ENCODE measurements at places on chromosomes 6 and 20.

DNA sequence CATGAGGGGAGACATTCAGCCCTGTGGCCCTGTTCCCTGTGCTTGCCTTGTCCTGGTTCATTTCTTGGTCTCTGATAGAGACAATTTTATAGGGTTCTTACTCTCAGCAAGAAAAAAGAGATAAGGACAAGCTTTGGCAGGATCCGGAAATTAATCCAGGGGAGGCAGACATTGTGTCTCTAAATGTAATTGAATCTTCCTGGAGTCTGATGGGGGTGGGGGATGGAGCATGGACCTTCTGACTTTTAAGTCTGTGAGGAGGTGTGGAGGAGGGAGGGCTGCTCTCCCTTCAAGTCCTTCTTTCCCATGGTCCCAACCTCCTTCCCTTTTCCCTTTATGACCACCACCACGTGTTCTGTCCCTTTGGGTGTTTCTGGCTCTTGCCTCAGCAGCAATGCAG, 512.7 kb downstream of the DHX35 start:
- no peak for DNase-seq

- no peak for DNase-seq
Observed at GRCh38 chr6:160348223-160349019, at the start of gene SLC22A3. Gene SLC22A3 (plus strand): TSS chr6:160348378. CDS start chr6:160348420, 42 bp downstream.

- DNase-seq = no peak
Observed at GRCh38 chr6:40313582-40313981, 273.6 kb downstream of the LRFN2 start.

- no peak for DNase-seq
Observed at GRCh38 chr6:135257631-135258405, 76.7 kb downstream of the MYB start.

- peak; percentile 43 for DNase-seq
Observed at GRCh38 chr6:3579652-3580175, 122.9 kb upstream of the SLC22A23 start.

- DNase-seq = no peak
Observed at GRCh38 chr6:85983032-85983659, 340.5 kb upstream of the SYNCRIP start.

GRCh38 chr6:142706210-142706609, 238.8 kb downstream of the HIVEP2 start:
- no peak for DNase-seq

DNA sequence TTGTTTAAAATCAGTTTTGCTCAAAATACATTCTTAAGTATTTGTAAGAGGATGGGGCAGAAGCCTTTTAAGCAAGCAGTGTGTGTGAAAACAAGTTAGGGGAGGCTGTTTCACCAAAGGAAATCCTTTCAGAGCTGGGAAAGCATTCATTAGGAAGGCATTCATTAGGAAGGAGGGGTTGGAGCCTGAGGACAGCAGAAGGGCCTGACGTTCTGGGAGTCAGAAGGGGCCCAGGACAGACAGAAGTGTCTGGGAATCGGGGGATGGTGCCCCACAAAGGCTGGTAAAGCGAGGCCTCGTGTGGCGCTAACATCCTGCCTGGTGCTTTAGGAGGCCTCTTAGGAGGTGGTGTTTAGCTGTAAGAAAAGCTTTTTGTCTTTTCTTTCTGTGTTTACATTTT, 80.6 kb upstream of the NXT1 start:
- no peak for DNase-seq

GRCh38 chr6:25486550-25486949, 165.5 kb upstream of the SCGN start:
- DNase-seq = no peak

DNA sequence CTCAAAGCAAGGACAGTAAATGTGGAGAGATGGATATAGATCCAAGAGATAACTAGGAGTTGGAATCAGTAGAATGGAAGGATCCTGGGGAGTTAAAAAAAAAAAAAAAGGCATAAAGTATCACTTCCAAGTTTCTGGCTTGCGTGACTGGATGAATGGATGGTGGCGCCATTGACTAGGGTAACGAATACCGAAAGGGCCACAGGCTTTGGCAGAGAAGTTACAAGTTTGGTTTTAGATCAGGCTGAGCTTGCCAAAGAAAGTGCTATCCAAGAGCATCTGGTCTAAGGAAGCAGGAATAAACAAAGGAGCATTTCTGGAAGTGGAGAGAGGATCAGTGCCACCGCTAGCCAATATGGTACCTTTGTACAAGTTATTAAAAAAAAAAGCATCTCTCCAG, 17.5 kb downstream of the L3MBTL1 start:
- DNase-seq = no peak

GRCh38 chr6:77371748-77372147, 91.5 kb downstream of the HTR1B start:
- no peak for DNase-seq

DNA sequence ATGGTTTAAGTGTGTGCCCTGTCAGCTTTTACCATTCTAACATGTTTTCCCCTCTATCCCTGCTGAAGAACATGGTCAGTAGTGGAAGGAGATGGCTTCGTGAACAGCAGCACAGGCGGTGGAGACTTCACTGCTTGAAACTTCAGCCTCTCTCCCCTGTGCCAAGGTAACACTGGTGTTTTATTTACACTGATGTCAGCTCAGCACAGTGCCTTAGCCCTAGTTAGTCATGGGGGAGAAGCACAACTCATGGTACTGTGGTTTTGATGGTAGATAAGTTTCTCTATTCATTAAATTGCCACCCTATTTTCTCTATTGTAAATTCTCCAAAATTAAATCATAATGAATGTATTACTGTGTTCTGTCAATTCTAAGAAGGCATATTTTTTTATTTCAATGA, 56.6 kb downstream of the MTHFD1L start:
- DNase-seq = no peak

GRCh38 chr20:50464026-50464724, 46.0 kb upstream of the PTPN1 start:
- peak; percentile 88 for DNase-seq

- no peak for DNase-seq
Observed at GRCh38 chr6:44266347-44266746, 996 bp upstream of the NFKBIE start.

- DNase-seq = no peak
Observed at GRCh38 chr6:165774903-165775601, 112.0 kb upstream of the PDE10A start.
